ENCODE measurements at places on chromosomes 5 and 9. TPM values are rescaled to one million over a fixed set of nuclear protein-coding genes. Genes with fewer than 3 reads are reported as not detected.

NMUR2 gene
- not detected for total RNA-seq

PTPN3 gene
- 11.8 TPM for total RNA-seq

WNK2 gene
- total RNA-seq: 8.8 TPM

CEL gene
- total RNA-seq: 1.9 TPM

PCDHGB3 gene
- 1.8 TPM for total RNA-seq

DND1 gene
- 0.19 TPM for total RNA-seq

C9orf153 gene
- total RNA-seq: not detected

RGS3 gene
- total RNA-seq: 10.2 TPM

SLIT3 gene
- 37.4 TPM for total RNA-seq

DBH gene
- total RNA-seq: not detected

CCNI2 gene
- not detected for total RNA-seq

UQCRQ gene
- total RNA-seq: 160 TPM

AHRR gene
- total RNA-seq: 1.5 TPM

ANKRD55 gene
- 0.09 TPM for total RNA-seq

AK6 gene
- 14.1 TPM for total RNA-seq

BAAT gene
- total RNA-seq: not detected

ZNG1E gene
- 59.5 TPM for total RNA-seq

TAF1L gene
- not detected for total RNA-seq
